T follicular helper cell (primary cell): ENCODE measurements at places on chromosomes 7 and 10.
A peak's percentile ranks its signal among the peaks of the same experiment; 100 is the strongest.

DNA sequence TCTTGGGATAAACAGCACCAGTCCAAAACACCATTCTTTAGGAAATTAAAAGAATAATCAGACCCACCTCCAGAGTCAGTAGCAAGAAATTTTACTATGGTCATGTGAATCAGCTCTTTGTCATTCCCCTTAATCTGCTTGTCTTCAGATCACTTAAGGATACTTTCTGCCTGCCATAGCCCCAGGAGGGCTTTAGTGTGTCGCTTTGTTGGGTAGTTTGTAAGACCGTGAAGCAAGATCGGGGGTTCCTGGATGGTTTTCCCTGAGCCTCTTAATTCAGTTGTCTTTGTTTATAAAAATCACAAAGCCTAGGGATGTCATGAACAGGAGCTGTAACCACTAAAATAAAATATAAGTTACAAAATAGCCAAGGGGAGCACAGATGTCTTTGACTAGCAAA is 223.6 kb downstream of the RELN start:
- DNase-seq = no peak

GRCh38 chr10:33529234-33529633 is 194.8 kb upstream of the NRP1 start:
- no peak for DNase-seq

- DNase-seq = no peak
Measured at GRCh38 chr10:120184547-120185337, 272.3 kb upstream of the PLPP4 start.

DNA sequence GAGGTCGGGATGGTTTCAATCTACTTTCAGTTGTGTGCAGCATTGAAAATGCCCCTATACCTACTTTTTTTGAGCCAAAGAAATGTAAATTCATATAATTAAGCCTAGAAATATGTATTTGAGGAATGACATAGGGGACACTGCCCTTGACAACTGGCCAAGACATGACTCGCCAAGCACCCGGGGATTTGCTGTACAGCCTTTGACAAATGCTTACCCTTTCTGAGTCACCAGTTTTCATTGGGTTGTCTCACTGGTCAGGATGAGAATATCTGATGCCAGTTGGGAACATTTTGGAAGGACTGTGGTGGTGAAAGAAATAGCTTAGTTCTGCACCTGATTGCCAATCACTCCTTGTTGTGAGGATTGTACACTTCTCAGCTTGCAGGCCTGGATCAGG is 166.8 kb upstream of the HABP2 start:
- DNase-seq = no peak

DNA sequence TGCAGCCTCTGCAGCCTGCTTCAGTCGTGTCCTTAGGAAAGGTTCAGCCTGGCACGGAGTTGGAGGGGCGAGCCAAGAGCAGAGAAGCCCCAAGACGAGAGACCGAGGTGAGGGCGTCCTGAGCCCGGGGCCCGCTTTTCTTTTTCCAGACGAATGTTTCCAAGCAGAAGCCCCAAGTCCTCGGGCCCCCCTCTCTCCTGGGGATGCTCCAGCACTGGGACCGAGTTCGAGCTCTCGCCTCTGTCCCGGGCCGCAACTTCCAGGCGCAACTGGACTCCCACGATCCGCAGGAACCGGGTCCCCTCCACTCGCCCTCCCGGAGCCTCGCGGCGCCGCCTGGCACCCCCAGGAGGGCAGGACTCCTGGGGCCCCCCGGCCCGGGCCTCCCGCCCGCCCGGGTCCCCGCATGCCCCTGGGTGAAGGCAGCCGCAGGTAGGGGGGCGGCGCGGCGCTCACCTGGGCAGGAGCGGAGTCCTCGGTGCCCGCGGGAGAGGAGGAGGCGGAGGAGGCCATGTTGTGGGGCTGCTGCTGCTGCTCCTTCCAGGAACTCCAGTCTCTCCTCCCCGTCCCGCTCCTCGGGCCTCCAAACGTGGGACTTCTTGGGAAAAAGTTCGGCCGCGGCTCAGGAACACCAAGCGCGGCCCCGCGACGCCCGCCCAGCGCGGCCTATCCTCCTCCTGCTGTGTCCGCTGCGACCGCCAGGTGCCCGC is 45.3 kb upstream of the CDK1 start:
- peak; percentile 38 for DNase-seq

DNA sequence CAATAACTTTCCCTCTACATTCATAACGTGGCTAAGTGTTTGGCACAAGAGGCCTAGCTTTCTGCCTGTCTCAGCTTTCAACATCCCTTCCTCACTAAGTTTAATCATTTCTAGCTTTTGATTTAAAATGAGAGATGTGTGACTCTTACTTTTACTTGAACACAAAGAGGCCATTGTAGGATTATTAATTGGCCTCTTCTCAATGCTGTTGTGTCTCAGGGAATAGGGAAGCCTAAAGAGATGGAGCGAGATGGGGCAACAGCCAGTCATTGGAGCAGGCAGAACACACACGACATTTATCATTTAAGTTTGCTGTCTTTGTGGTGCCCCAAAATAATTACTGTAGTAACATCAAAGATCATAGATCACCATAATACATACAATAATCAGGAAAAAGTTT is 167.1 kb upstream of the TRIM24 start:
- no peak for DNase-seq

DNA sequence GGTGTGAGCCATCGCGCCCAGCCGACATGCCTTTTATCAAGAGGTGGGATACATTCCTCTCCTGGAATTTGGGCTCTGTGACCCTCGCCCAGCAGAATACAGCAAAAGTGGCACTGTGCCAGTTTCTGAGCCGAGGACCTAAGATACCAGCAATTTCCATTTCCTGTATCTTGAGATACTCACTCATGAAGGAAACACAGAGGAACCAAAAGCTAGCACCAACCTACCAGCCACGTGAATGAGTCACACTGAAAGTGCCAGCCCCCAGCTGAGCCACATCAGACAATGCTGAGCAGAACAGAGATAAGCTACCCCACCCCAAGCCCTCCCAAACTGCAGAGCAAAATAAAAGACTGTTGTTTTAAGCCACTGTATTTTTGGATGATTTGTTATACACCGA is 56.3 kb downstream of the CACUL1 start:
- peak; percentile 74 for DNase-seq

GRCh38 chr7:130490888-130491804 is 739 bp upstream of the MEST start:
- no peak for DNase-seq
